ENCODE measurements at places on chromosomes 7 and 10.
A peak's percentile ranks its signal among the peaks of the same experiment; 100 is the strongest.

DNA sequence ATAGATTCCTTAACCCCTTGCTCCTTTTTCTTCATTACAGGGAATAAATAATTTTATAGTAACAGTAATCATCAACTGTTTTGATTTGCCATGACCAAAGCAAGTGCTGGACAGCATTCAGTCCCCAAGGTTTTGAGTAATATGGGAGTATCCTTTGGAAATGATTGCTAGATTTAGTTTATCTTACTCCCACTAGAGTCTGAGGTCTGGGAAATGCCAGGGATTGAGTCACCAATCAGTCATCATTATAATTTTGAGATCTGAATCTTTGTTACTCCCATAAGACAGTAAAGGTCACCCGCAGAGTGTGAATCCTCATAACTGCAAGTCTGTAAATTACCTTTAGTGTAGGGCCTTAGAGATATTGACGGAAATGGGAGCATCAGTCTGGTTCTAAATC lies 133.7 kb upstream of the SEMA3E start:
- no peak for DNase-seq

DNA sequence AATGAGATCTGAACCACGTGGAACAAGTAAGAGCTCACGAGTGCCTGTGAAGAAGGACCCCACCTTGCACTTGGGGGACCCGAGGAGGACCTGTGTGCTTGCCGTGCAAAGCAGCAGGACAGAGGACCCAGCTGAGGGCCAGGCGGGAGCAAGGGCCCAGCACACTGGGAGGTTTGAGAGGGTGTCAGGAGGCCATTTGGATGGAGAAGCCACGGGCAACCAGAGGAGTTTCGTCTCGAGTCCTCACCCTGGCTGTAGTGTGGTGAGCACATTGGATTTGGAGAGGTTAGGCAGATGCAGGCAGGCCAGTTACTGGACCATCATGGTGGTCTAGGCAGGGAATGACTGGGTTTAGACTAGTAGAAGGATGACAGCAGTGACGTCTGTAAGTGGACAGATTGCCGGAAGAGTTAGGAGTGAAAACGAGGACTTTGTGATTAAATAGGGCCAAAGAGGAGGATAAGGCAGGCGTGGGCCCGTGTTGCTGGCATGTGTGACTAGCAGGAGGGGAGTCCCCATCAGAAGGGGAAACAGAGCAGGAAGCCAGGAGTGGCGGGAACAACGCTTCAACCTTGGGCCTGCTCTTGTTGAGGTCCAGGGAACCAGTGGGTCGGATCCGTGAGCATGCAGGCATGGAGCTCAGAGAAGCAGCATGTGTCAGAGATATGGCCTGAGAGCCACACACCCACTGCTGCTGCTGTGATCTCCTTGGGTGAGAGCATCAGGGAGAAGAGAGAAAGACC lies 208.2 kb downstream of the MGMT start:
- no peak for DNase-seq

- no peak for DNase-seq
Observed at GRCh38 chr10:86164960-86165630, 201.5 kb downstream of the GRID1 start.

DNA sequence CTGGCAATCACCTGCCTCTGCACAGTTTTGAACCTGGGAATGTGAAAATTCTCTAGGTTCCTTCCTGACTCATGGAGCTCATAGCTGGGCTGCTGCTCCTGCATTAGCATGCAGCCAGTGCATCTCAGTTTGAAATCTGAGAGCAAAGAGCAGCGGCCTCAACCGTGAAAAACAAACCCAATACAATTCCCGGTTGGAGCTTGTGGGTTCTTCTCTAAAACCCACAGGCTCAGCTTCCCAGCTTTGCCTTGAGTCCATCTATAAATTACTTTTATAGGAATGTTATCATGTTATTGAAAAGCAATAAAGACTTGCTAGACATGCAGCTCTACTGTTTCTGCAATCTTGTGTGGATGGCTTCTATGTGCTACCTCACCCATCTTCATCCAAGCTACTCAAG lies 191.7 kb downstream of the CXCL12 start:
- no peak for DNase-seq

- DNase-seq = no peak
Observed at GRCh38 chr10:86283466-86284287, 82.9 kb downstream of the GRID1 start.

DNA sequence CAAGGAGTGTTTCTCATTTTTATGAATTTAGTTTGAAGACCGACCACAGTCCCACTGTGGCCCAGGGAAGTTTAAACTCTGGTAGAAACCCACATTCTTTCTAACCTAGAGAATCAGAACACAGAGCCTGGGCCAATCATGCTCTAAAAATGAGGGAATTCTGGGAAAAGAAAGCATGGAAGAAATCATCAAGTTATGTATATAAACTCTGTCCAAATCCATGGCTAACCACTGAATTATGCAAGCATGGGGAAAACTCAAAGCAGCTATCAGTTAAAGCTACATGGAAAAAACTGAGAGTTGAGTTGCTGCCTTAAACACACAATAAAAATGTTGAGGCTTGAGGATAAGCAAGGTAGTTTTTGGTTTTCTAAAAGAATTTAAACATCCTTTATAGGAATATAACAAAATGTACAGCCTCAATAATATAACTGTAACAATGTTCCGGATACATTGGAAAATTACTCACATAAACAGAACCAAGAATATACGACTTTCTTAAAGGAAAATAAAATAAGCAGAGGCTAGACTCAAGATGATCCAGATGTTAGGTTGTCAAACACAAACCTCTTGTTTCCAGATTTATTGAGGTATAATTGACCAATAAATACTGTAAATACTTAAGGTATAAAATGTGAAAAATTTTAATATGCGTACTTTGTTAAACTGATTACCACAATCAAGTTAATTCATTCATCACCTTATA lies 311.2 kb upstream of the GNAI1 start:
- DNase-seq = no peak

DNA sequence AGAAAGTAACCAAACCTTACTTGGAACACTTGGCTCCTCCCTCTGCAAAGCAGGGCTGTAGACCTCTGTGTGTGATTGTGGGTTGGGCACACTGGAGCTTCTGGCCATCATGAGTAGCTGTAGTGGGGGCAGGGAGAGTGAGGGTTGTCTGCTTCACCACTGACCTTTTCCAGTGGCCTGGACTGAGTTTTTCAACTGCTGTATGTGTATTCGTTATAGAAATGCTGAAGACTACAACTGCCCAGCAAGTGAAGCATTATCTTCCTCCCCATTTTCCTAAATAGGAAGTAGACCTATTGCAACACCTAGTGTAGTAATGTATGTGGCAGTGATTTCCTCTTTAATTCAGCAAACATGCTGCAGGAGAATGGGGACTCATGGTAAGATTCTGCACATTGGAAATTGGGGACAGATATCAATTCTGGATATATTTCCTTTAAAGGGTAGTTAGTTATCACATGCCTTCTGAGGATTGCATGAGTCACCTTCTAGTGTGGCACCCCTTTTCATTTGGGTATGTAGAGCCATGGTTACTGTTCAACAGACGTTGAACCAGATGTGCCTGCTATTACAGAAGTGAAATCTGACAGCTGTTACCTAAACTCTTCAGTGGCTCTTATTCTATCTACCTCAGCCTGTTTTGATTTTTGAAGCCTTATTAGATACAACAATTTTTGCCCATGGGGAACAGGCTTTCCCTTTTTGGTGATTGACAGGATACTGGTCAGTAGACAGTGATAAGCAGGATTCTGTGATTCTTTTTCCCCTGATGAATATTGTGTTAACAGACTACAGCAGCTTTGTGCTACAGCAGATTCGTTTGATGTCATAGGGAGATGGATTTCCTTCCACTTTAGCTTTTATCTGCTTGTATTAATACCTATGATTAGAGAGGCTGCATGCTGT lies 130.9 kb downstream of the SND1 start:
- DNase-seq = no peak

GRCh38 chr7:16423761-16424160 lies 2.4 kb upstream of the CRPPA start:
- DNase-seq = no peak

DNA sequence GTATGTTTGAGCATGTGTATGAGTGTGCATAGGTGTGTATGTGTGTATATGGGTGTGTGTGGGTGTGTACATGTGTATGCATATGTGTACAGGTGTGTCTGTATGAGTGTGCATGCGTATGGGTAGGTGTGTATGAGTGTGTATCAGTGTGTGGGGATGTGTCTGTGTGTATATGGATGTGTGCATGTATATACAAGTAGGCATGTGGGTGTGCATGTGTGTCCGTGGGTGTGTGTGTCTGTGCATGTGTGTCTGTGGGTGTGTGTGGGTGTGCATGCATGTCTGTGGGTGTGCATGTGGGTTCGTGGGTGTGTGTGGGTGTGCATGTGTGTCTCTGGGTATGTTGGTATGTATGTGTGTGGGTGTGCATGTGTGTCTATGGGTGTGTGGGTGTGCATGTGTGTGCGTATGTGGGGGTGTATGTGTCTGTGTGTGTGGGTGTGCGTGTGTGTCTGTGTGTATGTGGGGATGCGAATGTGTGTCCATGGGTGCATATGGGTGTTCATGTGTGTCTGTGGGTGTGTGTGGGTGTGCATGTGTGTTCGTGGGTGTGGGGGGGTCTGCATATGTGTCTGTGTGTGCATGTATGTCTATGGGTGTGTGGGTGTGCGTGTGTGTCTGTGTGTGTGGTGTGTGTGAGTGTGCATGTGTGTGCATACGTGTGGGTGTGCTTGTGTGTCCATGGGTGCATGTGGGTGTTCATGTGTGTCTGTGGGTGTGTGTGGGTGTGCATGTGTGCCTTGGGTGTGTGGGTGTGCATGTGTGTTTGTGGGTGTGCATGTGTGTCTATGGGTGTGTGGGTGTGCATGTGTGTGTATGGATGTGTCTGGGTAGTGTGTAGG lies 20.6 kb downstream of the EMX2 start:
- DNase-seq = no peak

DNA sequence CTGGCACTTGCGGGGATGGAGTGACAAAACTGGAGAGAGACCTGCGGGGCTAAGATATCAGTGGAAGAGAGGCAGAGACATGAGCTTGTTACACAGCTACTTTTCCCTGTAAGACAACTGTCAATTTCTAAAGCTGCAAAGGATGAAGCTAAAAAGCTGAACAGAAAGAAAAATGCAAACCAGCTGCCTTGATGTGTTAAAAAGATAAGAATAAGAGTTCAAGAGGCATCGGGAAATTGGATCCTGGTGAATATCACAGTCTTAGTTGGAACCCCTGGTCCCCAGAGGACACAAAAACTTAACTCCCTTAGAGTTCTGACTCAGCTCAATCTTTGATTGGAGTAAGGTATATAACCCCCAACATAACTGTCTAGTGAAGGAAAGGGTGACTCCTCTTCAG lies 38.8 kb downstream of the VPS41 start:
- DNase-seq = no peak

- no peak for DNase-seq
Observed at GRCh38 chr7:90999989-91000979, 263.9 kb upstream of the FZD1 start.

- no peak for DNase-seq
Observed at GRCh38 chr10:116654816-116655215, 34.1 kb downstream of the PNLIPRP2 start.

DNA sequence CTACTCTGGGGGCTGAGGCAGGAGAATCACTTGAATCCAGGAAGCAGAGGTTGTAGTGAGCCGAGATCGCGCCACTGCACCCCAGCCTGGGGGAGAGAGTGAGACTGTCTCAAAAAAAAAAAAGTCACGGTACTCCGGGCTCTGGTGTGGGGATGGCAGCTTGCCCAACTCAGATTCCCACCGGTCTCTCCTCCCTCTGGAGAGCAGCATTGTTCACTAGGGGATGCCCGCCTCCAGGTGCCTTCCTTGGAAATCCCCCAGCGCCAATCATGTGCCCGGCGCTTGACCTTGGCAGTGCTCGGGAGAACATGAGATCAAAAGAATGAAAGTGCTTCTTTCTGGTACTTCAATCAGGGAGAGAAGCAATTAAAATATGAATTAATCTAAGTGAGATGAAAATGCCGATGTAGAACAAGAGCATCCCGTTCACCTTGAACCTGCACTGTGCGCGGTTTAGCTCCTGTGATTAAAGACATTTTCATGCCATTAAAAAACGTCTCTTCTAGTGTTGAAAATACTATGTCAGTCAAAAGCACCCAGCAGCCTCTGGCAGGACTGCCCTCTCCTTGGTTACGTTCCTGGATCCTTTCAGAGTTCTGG lies 1127.3 kb upstream of the AUTS2 start:
- DNase-seq = no peak

GRCh38 chr7:17147409-17147808 lies 151.0 kb upstream of the AHR start:
- DNase-seq = no peak

DNA sequence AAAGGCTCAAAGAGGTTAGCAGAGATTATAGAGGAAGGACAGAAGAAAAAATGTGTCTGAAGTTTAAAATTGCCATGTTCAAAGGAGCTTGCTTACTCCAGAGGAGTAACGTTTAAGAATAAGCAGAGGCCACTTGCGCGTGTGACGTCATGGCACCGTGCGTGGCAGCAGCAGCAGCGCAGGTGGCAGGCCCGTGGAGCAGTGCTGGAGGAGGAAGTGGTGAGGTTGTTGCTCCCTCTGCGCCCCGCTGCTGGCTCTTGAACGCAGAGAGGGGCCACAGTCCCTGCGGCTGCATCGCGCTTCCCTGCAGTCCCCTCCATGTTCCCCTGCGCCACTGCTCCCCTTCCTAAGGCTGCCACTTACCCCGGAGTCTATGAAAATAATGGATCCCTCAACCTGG lies 37.5 kb downstream of the GDI2 start:
- DNase-seq = peak; percentile 38

DNA sequence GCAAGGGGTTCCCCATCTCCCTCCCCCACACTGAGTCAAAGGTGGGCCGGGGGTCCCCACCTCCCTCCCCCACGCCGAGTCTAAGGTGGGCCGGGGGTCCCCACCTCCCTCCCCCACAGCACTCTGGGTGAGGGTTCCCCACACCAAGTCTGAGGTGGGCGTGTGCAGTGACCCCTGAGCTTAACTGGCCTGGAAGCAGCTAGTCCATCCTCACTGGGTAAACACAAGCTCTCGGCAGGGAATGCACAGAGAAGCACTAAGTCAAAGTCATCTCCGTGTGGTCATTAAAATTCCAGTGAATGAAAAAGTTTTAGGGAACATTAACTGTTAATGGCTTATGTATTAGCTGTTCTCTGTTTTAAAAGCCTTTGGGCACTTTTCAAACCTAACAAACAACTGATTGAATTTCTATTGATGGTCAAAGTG lies 43.7 kb upstream of the PRKAR1B start:
- DNase-seq = no peak

DNA sequence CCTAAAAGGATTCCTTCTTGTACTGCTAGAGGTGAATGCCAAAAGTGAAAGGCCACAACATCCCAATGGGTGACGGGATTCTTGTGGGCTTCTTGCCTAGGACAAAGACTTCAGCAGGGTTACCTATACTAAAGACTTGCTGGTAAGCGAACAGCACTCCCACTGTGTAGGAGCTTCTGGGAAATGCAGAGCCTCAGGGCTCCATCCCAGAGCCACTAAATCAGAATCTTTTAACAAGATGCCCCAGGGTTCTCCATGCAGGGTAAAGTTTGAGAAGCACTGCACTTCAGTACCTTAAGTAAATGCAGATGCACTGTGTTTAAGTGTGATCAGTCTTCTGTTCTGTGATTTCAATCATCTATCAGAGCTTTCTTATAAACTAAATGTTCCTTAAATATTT lies 266.9 kb upstream of the KLF14 start:
- DNase-seq = no peak
